Stimulated activated CD4-positive, alpha-beta T cell treated with anti-CD3 and anti-CD28 coated beads, Interleukin-15, amount 100 ng/mL, for 24 hours (primary cell): ENCODE measurements at places on chromosomes 7 and 10.

DNA sequence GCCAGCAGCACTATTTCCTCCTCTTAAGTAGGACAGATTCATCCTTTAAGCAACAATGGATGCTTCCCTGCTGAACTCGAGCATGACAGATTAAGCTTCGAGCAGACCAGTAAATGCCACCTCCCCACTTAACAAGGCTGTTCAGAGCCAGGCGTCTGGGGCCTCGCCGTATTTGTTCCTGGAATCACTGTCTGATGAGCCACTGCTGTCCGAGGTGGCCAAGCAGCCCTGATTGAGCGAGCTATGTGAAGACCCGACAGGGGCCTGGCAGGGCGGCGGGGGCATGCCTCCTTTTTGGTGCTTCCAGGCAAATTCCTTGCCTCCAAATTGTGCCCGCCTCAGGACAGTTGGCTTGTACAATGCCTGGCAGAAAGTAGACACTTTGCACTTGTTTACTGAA, 862.6 kb downstream of the NRG3 start:
- DNase-seq = no peak

DNA sequence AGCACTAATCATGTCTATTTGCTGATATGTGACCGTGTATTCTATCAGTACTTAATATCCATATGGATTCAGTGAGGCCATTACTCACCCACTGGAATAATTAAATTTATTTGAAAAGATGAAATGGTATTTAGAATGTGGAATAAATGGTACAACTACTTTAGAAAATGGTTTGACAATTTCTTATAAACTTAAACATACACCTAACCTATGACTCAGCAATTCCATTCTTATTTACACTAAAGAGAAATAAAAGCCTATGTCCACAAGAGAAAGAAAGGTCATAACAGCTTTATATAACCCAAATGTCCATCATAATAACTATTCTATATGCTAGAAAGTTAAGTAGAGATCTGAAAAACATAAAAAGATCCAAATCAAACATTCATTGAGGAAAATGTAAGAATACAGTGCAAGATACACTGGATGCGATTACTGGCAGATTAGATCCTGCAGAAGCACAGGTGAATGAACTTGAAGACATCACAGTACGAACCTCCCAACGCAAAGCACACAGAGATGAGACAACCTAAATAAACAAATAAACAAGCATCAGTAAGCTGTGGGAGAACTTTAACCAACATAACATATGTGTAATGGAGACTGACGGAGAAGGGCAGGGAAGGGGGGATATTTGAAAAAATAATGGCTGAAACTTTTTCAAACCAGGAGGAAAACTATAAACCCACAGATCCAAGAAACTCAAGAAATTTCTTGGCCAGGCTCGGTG, 51.9 kb downstream of the TNS3 start:
- no peak for DNase-seq

DNA sequence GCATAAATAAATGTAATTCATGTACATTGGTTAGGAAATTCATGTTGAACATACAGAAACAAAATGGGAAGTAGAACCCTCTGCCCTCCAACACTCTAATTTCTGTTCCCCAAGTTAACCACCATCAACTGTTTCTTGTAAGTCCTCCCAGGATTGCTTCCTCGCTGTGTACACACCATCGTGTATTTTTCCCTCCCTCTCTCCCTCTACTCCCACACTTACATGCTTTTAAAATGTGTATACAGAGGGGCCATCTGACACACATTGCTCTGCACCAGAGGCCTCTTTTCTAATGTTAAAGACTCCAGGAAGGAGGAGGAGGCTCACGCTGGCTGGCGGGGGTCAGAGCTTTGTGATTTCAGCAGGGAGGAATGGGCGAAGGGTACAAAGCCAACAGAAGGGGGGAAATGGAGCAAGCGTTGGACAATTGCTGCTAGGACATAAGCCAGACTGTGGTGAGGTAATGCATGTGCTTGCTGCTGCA, 1.9 kb upstream of the EPHA1 start:
- no peak for DNase-seq

DNA sequence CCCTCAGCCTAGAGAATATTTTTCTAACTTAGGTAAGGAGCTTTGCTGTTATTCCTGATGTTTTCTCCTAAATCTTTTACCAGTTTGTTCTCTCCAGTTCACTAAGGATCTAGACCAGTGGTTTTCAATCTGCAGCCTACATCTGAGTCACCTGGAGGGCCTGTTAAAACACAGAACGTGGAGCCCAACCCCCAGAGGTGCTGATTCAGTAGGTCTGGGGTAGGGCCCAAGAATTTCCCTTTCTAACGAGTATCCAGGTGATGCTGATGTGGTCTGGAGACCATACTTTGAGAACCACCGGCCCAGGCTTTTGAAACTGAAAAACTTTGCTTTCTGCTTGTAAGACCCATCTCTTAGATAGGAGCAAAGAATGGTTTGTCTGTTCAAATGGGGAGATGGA, 51.2 kb upstream of the KMT2E start:
- DNase-seq = no peak

GRCh38 chr7:26937939-26938623, 73.7 kb upstream of the SKAP2 start:
- DNase-seq = no peak

GRCh38 chr10:32955299-32955772, 2.7 kb downstream of the ITGB1 start:
- DNase-seq = no peak

DNA sequence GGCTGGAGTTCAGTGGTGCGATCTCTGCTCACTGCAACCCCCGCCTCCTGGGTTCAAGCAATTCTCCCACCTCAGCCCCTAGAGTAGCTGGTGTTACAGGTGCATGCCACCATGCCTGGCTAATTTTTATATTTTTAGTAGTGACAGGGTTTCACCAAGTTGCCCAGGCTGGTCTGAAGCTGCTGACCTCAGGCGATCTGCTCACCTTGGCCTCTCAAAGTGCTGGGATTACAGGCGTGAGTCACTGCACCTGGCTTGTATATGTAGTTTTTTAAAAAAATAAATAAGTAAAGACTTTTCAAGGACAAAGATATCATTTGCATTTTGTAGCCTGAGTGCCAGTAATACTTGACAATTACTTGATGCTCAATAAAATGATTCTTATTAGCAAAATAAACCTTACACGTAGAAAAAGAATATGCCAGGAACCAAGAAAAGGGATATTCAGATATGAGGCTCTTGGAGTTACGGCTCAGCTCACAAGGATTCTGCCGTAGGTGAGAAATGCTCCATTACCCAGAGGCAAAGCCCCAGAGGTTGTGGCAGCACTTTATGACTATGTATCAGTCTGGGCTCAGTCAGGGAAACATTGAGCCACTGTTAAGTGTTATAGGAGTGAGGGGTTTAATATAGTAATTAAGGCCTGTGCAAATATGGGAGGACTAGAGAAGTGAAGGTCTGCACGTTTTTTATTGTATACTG, 98.5 kb downstream of the TPST1 start:
- DNase-seq = no peak

- no peak for DNase-seq
Observed at GRCh38 chr7:74476626-74477025, 22.9 kb downstream of the GTF2IRD1 start.

DNA sequence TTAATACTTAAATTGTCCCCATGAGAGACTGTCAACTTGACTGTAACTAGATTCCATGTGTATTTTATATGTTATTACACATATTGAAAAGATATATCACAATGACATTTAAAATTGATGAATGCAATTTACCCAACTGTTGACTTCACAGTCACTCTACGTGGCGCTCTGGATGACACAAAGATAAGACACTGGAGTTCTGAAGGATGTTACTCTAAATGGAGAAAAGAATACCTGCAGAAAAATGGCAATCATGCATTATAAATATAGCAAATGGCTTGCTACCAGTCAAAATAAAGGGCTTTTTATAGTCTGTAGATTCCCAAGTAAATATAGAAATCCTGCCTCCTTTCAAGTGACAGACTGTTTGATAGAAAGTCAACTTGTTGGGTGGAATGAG, 143.6 kb upstream of the KLF6 start:
- no peak for DNase-seq

DNA sequence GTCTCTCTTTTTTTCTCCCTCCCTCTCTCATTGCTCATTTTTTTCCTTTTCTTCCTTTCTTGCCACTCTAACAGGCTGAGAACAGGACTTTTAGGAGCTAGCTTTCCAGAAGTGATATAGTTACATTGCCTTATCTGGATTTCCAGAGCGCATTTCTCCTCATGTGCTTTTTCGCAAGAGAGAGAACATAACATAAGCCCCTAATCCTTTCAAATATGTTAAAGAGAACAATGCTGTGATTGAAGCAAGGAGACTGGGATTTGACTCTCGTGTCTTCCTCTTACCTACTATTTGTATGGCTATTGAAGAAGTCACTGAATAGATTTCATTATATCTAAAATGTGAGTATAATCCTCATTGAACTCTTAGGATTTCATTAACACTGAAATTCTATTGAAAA, 101.2 kb upstream of the PRPS1L1 start:
- no peak for DNase-seq

- DNase-seq = no peak
Observed at GRCh38 chr7:50366311-50366710, 61.8 kb downstream of the IKZF1 start.
